ENCODE measurements at places on chromosomes 16 and 17. TPM values are rescaled to one million over a fixed set of nuclear protein-coding genes. Genes with fewer than 3 reads are reported as not detected.

GRCh38 chr16:12398029-12398682 lies 405.5 kb downstream of the CPPED1 start:
- no peaks in the 10 kb centered on the region for H3K36me3 ChIP-seq
- no peak overlapping the region for H3K4me3 ChIP-seq
- H3K27ac ChIP-seq = no peak overlapping the region
- no peaks in the 10 kb centered on the region for H3K4me1 ChIP-seq
- no peaks in the 10 kb centered on the region for H3K27me3 ChIP-seq
- no peak for DNase-seq

- peaks cover 2% of the 10 kb centered on the region for H3K4me1 ChIP-seq
- H3K36me3 ChIP-seq = no peaks in the 10 kb centered on the region
- peak overlapping the region; percentile 70 for H3K27ac ChIP-seq
- no peak overlapping the region for H3K4me3 ChIP-seq
- no peaks in the 10 kb centered on the region for H3K27me3 ChIP-seq
- DNase-seq = no peak
Measured at GRCh38 chr16:86530251-86531190, 20.2 kb downstream of the FOXF1 start.

DNA sequence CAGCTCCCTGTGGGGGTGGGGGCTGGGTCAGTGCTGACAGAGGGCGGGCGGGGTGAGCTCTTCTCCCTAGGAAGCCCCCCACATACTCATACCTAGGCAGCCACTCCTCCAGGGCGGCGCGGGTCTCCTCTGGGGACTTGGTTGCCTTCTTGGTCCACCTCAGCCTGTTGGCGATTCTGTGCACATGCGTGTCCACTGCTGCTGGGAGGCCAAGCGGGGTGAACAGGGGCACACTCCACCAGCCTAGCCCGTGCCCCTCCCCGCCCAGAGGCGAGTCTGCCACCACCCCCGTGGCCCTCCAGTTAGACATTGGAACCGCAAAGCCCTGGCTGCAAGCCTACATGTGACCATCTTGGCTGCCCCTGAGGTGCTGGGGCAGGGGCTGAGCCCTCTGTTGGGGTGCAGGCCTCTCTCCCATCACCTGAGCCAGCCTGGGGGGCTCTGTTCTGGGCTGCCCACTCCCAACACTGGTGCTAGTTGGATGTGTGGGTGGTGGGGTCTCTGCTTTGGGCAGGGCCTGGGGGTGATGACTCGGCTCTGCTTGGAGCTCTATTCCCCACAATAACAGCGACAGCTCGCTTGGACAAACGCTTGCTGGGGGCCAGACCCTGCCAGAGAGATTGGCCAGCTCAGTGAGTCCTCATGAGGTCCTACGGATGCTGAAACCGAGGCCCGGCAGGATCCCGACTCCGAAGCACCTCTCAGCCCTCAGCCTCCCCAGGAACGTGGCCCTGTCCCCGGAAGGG lies 7.4 kb downstream of the NTHL1 start:
- H3K4me1 ChIP-seq = peaks cover 68% of the 10 kb centered on the region
- no peaks in the 10 kb centered on the region for H3K36me3 ChIP-seq
- peak overlapping the region; percentile 86 for H3K27ac ChIP-seq
- H3K4me3 ChIP-seq = no peak overlapping the region
- no peaks in the 10 kb centered on the region for H3K27me3 ChIP-seq

DNA sequence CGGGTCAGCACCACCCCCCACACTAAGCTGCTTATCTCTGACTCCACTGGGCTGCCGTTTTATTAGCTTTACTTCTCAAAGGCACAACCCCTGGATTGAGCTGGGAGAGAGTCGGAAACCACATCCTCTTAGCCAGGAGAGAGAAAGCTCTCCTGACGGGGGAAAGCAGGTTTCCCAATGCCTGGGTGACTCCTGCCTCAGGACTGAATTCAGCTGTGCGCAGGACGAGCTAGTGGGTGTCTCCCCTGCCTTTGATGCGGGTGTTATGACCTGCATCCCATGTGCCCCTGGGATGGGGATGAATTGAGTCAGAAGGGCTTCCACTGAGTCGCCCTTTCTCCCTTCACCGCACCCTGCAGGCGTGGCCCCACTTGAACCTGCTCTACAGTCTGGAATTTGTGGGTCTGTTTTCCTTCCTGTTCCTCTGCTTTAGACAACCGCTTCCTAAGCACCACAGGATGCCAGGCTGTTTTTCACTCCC lies 819.2 kb upstream of the EEF2KMT start:
- no peak overlapping the region for H3K27ac ChIP-seq
- H3K4me3 ChIP-seq = no peak overlapping the region
- peak; percentile 33 for DNase-seq
- no peaks in the 10 kb centered on the region for H3K4me1 ChIP-seq

DNA sequence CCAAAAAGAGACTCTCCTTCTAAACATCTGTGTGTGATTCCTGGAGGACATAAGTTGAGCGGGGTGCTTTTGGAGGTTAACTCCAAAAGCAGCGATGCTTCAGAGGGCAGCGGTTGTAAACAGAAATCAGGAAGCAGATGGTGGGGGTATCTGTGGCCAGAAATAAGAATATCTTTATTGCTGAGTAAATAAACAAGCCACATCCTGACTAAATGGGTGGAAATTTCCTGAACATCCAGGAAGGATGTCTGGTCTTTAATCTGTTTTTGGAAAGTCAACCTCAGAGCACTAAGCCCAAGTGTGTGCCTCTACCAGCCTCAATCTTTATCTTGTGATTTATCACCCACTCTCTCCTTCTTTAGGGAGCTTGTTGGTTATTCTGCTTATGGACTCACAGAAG lies 123.3 kb downstream of the CDH13 start:
- no peak overlapping the region for H3K27ac ChIP-seq
- no peak for DNase-seq
- H3K27me3 ChIP-seq = no peaks in the 10 kb centered on the region
- H3K4me3 ChIP-seq = no peak overlapping the region
- H3K4me1 ChIP-seq = no peaks in the 10 kb centered on the region

GTF3C1 gene
- total RNA-seq = 129 TPM

- no peak overlapping the region for H3K27ac ChIP-seq
- peak; percentile 1 for DNase-seq
- H3K36me3 ChIP-seq = no peaks in the 10 kb centered on the region
Measured at GRCh38 chr17:83136931-83137330, 57.5 kb downstream of the METRNL start.

TEX19 gene
- not detected for total RNA-seq

DNA sequence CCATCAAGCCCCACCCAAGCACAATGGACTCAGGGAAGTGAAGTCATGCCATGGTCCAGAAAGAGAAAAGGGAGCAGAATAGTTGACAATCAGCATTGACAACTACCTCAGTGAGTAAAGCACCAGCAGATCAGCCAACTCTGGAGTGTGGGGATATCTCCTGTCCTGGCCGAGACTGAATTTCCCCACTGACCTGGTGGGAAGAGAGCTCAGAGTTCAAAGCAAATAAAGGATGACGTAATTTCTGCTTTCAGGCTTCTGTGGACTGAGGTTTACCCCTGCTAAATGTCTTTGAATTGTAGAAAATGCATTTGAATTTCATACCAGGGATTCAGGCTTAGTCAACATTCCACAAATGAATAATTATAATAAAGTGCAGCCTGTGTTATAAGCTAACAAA lies 152.9 kb downstream of the CBLN1 start:
- H3K4me1 ChIP-seq = no peaks in the 10 kb centered on the region
- H3K4me3 ChIP-seq = no peak overlapping the region
- H3K36me3 ChIP-seq = no peaks in the 10 kb centered on the region
- no peak overlapping the region for H3K27ac ChIP-seq
- H3K27me3 ChIP-seq = no peaks in the 10 kb centered on the region

CIAO2B gene
- 15.3 TPM for total RNA-seq
